SK-N-MC (cell line): ENCODE measurements at places on chromosomes 3 and 15.

- no peak for DNase-seq
Observed at GRCh38 chr15:22947101-22948000, 32.8 kb downstream of the CYFIP1 start.

- no peak for DNase-seq
Observed at GRCh38 chr3:176490357-176490756, 706.9 kb downstream of the TBL1XR1 start.

DNA sequence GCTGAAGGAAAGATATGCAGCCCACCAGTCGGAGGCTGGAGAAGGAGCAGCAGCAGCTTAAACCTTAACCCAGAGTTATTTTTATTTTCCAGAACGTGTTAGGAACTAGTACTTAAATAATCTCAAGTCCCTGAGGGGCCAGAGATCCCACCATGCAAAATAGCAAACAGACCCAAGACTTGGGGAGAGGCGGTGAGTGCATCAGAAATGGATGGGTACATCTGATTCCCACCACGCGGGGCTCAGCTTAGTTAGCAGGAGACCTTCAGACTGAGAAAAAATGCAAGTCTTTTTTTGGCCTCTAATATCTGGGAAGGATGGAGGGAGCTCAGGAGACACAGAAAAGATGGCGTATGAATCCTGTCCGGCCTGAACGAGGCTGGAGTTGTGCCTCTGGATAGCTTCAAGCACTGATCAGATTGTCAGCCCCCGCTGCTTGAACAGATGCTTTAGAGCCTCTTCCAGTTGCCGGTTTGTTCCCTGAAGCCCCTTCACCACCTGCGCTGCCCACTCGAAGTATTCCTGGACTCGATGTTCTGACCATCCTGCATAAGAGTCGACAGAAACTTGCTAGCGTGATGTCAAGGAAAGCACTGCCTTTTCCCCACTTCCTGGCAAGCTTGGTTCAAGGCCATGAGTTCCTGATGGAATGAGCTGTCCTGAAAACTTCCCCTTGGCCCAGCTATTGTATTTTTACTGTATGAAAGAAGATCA lies 1.3 kb downstream of the HDDC3 start:
- no peak for DNase-seq

DNA sequence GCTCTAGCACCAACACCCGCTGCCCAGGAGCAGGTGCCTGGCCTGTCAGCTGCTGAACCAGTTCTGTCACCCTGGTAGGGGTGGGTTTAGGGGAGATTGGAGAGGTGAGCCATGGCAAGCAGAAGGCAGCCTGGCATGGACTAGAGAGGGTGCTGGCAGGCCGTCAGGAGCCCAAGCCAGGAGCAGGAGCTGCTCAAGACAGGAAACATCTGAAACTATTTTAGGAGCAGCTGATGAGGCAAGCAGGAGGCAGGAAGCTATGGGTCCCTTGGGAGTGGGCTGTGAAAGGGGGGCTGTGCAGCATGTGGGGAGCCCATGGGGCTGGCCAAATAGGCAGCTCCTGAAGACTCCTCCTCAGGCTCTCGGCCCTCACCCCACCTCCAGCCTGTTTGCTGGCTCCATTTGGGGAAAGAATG lies 2.3 kb downstream of the INKA1 start:
- peak; percentile 86 for DNase-seq

DNA sequence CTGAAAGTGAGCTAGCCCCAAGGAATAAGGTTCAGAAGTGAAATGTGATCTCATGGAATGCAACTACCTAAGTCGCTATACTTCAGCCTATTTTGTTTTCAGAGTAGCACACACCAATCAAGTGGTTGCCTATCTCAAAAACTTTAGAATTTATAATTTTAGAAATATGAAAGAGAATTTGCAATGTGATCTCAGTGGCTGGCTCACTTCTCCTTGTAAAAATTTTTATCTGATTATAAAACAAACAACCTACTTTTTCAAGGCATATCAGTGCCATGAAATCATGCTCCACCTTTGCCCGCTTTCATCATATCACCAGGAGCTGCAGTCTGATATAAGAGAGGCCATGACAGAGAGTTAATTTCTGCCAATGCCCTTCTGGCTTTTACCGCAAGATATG lies 47.3 kb downstream of the CLDN11 start:
- DNase-seq: no peak

DNA sequence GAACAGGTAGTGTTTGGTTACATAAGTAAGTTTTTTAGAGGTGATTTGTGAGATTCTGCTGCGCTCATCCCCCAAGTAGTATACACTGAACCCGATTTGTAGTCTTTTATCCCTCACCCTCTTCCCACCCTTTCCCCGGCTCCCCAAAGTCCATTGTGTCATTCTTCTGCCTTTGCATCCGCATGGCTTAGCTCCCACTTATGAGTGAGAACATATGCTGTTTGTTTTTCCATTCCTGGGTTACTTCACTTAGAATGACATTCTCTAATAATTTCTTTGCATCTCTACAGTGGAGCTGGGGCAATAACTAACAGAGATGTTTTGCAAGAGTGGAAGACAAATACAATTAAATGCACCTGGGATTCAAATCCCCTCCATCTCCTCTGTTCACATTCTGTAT lies 93.2 kb downstream of the TP63 start:
- no peak for DNase-seq

- DNase-seq: no peak
Observed at GRCh38 chr3:122510878-122511535, 3.7 kb downstream of the KPNA1 start.

DNA sequence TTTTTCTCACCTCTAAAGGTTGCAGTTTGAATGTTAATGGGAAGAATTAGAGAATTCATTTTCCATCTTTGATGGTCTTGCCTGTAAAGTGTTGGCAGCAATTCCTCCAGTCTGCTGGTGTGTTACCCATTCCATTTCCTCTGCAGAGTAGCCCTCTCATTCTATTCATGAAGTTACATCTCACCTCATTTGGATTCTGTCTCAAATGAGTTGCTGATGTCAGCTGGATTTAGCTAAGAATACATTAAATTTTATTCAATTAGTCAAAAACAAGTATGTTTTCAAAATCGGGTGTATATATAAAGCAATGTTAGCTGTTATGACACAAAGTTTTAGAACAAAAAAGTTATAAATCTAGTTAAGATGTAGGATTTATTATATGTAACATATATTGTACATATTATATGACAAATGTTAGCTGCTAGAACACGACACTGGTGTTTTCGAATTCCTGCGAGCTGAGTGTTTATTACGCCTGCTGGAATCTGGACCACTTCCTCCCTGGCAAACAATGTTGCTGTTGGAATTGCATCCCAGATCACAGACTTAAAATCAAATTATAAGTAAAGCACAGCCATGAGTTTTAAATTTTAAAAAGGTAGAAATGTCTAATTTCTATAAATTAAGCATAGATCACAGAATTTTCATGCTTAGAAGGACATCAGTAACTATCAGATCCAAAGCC lies 516.2 kb downstream of the OCA2 start:
- no peak for DNase-seq
